ENCODE measurements at places on chromosomes 2 and 18.
A peak's percentile ranks its signal among the peaks of the same experiment; 100 is the strongest.

GRCh38 chr2:219495531-219496122 lies 3.1 kb upstream of the GMPPA start:
- no peak for DNase-seq

DNA sequence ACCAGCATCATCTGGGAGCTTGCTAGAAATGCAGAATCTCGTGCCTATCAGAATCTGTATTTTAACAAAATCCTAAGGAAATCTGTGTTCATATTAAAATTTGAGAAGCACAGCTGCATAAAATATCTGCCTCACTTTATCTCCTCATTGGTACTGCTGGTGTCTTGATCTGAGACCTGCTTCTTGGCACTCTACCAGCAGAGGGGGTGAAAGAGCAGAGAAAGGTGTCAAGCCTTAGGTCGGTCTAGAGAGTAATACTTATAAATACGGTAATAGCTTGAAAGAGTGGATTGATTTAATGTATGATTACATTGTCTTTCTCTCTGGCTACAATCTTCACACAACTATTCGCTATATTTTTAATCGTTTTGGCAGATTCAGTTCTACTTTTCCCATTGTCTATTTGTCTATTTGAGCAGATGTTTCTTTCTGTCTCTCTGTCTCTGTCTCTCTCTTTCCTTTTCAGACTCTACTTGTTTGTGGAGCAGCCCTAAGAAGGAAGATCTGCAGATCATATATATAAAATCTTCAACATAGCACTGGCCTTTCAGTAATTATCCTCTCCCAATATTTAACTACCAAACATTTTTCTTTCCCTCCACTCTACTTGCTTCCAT lies 1.7 kb upstream of the GCG start:
- peak; percentile 35 for DNase-seq

- no peak for DNase-seq
Measured at GRCh38 chr2:42256505-42256904, 87.4 kb downstream of the EML4 start.

DNA sequence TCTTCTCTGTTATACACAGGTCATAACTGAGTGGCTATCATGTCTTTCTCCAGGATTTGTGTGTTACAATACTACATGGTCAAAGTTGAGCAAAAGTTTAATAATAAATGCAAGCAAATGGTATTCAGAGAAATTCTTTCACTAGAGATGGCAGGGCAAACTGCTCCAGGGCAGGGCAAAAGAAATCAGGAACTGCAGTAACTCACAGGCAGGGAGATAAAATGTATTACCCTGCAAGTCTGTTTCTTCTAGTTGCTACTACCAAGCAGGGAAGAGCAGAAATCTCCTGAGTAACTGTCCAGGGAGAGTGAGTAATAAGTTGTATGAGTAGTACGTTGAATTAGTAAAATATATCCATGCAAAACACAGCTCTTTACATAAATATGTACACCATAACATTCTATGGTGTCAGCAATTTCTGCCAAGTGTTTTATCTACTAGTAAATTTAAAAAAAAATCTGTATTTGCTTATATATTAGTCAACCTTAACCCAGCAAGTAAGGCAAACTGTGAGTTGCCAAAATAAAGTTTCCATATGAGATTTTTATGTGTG lies 404.1 kb downstream of the ZEB2 start:
- DNase-seq, result no peak

DNA sequence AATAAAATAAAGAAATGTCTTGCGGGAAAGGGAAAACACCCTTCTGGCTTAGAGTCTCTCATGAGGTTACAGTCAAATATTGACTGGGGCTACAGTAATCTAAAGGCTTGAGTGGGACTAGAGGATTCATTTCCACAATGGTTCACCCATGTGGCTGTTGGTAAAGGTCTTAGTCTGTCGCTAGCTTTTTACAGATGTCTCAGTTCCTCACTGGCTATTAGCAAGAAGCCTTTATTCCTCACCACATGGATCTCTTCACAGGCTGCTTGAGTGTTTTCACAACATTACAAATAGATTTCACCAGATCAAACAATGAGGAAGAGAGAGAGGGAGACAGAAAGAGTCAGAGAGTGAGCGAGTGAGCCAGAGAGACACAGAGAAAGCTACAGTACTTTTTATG lies 8.3 kb upstream of the ZC3H15 start:
- no peak for DNase-seq

DNA sequence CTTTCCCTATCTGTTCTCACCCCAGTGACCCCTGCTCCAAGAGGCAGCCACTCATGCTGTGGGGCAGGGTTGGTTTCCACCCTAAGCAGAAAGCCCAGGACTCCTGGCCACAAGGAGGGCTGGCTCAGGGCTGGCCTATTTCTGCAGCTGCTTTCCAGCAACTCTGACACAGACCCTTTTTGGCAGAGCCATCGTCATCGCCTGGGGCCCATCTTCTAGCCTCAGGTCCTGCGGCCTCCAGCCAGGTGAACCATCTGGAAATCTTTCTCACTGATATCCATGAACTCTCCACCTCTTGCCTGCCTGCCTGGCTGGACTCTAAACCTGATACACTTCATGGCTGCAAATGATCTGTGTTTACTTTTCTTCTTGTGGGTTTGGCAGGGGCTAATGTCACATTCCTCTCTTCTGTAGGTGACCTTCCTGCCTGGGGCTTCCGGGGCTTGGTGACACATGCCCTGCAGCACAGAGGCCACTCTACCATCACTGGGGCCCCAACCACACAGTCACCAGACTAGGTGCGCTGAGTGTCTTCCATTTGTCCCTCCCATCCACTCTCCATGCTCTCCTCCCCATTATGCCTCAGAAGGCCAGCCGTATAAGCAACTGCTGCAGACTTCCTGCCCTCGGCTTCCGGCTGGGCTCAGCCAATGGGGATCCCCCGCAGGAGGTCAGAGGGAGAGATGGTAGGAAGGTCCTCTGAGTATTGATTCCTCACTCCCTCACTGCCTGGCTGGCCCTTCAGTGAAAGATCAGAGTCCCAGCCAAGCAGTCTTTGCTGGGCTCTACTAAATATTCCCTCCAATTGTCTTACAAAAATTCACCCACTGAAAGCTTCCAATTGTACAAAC lies 9.7 kb upstream of the COPS8 start:
- DNase-seq, result no peak

DNA sequence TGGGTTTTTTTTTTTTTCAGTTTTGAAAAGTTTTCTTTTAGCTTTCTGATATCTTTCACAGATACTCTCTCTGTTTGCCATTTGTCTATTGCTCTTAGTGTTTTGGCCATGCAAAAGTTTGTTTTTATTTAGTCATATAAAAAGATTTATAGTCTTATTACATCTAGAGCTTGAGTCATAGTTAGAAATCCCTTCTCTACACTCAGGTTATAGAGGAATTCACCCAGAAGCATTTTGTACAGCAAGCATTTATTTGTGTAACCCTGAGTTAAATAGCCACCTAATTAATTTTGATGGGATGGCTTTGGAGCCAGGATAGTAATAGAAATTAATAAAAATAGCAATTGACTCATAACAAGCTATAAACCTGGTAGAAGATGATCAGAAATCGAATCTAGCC lies 35.6 kb downstream of the ACTR2 start:
- DNase-seq, result no peak

DNA sequence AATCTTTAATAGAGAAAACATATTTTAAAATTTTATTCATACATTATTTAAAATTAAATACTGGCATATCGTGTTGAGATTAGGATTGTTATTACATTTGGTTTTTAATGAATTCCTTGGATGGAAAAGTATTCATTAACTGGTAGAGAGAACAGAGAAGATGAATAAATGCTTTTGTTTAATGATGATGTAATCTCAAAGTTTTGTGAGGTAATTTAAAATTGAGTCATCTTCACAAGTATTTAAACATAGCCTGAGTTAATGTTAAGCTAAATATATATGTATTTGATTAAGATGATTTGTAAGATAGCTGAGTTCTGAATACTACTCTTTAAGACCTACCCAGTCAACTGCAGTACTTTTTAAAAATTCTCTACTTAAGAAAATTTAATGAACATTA lies 713.4 kb upstream of the VRK2 start:
- DNase-seq, result no peak

DNA sequence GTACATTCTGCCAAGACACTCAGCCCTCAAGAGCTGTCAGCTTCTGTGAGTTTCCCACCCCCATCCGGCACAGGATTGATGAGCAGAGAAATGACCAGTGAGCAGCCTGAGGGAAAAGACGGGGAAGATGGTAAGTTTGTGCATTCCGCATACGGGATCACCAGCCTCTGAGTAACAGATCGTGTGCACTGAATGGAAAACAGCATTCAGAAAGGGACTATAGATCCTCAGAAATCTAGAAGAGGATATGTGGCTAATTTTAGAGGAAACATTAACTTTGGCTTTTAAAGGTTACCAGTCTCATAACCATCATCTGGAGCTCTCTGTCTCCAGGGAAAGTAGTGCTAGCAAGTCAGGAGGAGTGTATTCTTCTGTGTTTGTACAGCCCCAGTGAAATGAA lies 326.0 kb downstream of the TGIF1 start:
- DNase-seq, result no peak

GRCh38 chr2:222410534-222410933 lies 13.8 kb upstream of the SGPP2 start:
- DNase-seq, result no peak

DNA sequence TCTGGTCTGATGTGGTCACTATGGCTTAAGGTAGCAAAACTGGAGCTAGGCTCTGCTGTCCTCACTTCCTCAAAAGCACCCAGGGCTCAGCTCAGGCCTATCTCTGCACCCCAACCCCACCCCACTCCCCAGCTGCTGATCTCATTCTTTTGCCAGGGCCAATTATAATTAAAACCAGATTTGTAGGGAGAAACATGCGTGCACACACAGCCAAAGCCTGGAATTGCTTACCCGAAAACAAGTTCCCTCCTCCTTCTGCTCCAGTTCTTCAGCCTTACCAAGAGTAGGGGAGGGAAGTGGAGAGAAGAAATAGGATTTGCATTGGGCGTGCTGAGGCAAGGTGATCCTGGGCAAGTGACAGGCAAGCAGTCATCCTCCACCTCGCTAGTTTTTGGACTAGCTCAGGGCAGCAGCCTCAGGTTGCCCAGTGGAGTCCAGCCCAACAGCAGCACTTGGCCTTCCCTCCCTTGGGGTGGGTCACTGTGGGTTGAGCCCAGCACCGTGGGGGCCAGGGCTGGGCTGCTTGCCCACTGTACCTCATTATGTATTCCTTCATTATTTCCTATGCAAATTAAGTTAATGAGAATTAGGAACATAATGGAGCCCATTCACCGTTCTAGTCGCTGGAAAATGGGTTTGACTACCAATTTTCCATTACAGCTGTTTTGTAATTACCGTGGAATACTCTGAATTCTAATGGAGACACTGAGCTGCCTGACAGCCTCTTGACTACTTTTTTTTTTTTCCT lies 199.1 kb upstream of the CELF4 start:
- no peak for DNase-seq

GRCh38 chr2:106175086-106175850 lies 18.8 kb downstream of the UXS1 start:
- no peak for DNase-seq

- DNase-seq, result no peak
Measured at GRCh38 chr2:234840336-234840735, 111.5 kb upstream of the SH3BP4 start.

- no peak for DNase-seq
Measured at GRCh38 chr2:26725521-26725820, 32.9 kb downstream of the KCNK3 start.

DNA sequence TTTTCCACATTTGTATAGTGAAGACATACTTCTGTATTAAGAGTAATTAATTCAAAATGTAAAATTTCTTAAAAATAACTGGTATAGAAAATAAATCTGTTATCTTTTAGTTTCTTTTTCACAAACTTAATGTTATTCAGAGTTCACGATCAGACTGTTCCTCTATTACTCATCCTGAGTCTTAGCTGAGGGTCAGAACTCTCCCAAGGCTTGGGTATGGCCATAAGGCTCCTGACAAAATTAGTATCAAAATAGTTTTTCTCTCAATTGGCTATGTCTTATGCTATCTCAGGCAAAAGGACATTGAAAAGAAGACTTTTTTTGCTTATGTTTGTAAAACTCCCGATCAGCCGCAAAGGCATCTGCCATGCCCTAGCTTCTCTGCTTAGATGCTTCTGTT lies 56.1 kb upstream of the NAB1 start:
- DNase-seq, result no peak

GRCh38 chr2:144583381-144583729 lies 63.4 kb upstream of the ZEB2 start:
- DNase-seq, result no peak

DNA sequence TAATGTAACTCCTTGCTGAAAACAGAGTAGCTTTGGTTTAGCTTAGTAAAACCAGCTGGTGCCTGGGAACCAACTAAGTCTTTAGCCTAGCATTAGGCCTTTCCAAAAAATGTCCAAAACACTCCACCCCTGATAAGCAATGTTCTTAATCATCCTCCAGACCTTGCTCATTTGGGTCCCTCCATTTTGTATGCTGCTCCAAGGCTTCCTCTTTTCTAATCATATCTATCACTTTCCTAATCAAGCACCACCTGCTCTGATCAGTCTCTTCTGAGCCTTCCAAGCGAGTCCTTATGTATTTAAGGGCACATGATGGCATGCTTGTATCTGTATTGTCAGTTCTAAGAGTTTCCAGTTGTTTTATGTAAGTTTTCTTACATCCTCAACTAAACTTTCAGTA lies 23.6 kb downstream of the THADA start:
- no peak for DNase-seq

DNA sequence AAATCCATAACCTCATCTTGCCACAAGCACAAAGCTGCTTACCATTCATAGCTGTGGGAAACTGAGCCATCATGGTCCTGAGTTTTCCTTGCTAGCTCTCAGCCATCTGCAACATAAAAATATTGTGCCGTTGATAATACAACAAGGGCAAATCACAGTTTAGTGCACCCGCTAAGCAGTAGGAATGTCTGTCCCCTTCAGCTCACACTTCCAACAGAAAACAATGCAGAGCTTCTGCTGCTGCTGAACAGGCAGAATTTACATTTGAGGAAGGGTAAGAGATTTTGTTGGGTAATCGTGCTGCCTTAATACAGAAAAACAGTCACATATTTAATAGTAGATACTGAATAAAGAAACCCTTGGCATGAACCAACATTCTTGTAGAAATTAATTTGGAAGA lies 32.3 kb downstream of the ITSN2 start:
- no peak for DNase-seq

- DNase-seq, result no peak
Measured at GRCh38 chr2:115384399-115384798, 942.0 kb downstream of the DPP10 start.

- no peak for DNase-seq
Measured at GRCh38 chr2:101942851-101943250, 48.9 kb upstream of the IL1R2 start.

DNA sequence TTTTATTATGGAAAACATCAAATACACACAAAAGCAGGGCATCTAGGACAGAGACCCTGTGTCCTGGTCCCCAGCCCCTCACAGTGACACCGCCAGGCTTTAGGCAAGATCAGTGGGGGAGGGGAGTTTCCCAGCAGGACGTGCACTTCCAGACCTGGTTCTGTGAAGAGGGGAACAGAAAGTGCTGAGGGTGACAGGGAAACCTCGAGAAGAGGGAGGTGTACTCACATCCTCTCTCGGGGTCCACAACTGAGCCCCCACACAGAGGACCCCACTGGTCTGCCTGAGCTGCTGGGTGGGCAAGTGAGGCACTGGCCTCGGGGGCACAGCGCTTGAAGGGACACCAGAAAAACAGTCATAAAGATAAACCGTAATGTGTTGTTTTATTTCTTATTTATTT lies 4.4 kb upstream of the GPR35 start:
- no peak for DNase-seq

Data from stimulated activated CD8-positive, alpha-beta memory T cell treated with anti-CD3 and anti-CD28 coated beads, Interleukin-15, amount 100 ng/mL, for 1 hour (primary cell).